Kidney tubule cell (primary cell): ENCODE measurements at places on chromosomes 4 and X.

GRCh38 chr4:152516156-152516555, 19.7 kb downstream of the FBXW7 start:
- no peak for DNase-seq

- DNase-seq = no peak
Observed at GRCh38 chr4:56665781-56666180, 15.3 kb downstream of the HOPX start.

DNA sequence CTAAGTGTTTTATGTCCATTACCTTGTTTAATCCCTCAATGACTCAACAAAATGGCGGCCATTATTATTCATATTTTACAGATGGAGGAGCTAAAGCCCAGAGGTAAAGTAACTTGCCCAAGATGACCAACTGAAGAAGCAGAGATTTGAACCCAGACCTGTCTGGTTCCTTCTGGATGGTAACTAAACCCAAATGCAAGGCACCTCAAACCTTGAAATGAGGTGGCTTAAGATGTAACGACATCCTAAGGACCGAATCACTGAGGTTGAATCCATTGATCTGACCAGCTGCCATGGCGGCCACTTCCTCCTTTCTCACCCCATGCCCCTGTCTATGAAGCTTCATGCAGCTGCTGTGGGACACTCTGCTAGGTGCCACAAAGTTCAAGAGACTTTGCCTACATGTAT, 932 bp downstream of the TLR10 start:
- no peak for DNase-seq

DNA sequence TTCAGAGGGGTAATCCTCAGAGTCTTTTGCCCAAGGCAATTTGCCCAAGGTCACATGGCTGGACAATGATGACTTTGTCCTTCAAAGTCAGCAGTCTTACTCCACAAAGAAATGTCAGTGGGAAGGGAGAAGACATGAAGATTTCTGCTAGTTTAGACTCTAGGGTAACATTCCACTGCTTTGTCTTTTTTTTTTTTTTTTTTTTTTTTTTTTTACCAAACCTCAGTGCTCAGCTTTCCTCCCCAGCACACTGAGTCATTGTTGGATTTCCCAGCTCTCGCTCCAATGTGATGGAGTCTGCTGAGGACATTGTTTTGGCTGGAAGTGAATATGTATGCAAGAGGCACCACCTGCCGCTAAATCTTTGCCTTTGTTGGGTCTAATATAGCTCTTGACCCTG, 7.2 kb upstream of the C1QTNF7 start:
- peak; percentile 28 for DNase-seq

GRCh38 chrX:111868726-111869638, 7.0 kb upstream of the TRPC5OS start:
- DNase-seq = peak; percentile 26

DNA sequence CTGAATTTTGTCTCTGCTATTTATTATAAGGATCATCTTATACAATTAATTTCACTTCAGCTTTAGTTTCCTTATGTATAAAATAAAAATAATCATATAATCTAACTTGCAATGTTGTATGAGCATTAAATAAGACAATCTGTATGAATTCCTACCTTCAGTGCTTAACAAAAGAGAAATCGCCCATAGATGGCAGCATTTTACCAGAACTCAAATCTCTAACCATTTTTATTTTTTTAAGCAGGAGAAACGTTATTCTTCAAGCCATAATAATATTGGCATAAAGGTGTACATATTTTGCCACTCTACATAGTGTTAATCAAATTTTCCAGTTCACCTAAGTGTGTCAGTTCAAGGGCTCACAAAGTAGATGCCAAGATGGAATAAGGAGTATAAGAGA, 78.8 kb downstream of the TMEM47 start:
- peak; percentile 46 for DNase-seq

- no peak for DNase-seq
Observed at GRCh38 chr4:18234108-18234507, 212.6 kb upstream of the LCORL start.

DNA sequence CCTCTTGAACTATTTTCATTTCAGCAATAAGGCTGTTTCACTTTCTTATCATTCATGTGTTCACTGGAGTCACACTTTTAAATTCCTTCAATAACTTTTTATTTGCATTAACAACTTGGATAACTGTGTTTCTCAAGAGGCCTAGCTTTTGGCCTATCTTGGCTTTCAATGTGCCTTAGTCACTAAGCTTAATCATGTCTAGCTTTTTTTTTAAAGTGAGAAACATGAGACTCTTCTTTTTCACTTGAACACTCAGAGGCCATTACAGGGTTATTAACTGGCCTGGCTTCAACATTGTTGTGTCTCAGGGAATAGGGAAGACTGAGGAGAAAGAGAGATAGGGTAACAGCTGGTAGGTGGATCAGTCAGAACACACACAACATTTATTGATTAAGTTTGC, 64.0 kb upstream of the VCX2 start:
- no peak for DNase-seq

DNA sequence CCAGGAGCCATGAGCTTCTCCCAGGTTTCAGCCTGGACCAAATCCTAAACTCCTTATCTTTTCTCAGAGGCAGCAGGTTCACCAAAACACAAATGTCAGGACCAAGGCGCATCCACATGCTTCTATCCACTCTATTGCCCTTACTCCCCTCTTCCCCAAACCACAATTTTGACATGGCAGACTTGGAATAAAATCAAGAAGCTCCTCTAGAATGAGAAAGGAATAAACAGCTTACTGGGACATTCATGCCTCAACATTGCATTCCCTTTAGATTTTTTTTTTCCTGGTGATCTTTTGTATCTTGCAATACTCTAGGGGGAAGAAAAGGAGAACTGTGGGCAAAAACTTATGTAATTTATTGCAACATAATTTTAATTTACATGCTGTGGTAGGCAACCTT, 119.1 kb downstream of the TSPAN5 start:
- no peak for DNase-seq

DNA sequence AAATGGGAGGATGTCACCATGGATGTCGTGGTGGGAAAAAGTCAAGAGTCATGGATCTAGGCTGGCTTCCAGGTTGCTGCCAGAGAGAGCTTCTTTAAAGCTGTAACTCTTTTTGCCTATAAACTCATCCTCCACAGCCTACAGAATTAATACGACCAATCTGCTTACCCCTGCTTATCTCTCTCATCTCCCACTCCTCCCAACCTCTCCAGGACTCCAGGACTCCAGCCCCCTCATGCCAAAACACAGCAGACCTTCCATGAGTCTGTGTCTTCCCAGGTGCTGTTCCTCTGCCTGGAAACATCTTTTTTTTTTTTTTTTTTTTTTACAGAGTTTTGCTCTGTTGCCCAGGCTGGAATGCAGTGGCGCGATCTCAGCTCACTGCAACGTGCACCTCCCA, 15.3 kb upstream of the SLC10A4 start:
- no peak for DNase-seq

DNA sequence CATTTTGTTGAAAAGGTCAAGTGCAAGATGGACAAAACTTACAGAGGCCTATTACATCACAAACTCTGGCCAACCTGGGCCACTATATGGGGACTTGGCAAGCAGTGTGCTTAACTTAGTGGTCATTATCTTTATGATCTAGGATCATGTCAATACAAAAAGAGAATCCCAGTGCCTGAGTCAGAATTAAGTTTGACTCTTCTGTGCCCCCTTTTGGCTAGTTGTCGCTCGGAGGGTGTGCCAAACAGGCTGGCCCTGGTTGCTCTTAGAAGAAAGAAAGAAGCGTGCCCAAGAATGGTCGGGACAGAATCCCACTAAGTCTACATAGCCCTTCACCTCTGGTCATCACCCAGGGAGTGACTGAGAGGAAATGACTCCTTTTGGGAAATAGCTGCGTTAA, 100.1 kb downstream of the EIF4E start:
- no peak for DNase-seq

- no peak for DNase-seq
Observed at GRCh38 chr4:160846121-160846520, 1317.7 kb downstream of the FSTL5 start.

- DNase-seq = no peak
Observed at GRCh38 chr4:64192731-64193412, 216.4 kb downstream of the TECRL start.

DNA sequence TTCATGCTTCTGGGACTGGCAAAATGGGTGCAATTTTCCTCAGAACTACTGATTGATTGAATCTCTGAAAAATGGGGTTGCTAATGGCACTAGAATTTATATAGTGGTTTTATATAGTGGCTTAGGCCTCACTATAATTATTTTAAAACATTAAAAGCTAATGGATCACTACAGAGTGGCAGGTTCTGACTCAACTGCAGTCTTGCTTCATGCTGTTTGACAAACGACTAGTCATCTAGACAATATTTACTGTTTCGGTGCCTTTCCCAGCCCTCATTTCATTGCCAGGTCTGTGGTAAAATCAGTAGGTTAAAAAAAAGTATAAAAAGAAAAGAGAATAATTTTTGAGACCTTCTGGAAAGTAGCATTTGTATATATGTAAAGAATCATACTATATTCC, 352.8 kb upstream of the ATOH1 start:
- DNase-seq = no peak

DNA sequence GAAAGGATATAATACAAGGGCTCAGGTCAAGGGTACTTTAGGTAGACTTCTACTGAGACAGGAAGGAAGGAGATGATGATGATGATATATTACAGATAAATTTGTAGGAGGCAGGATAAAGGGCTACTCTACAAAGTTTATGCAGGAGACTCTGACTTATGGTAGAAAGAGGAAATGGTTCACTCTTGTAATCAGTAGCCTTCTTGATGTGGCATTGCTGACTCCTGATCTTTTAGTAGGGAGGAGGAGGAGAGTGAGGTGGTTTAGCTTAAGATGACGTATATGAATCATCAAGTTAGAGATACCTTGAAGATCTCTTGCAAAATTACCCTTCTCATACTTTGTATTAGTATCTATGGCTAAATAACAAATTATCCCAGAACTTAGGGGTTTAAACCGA, 4.7 kb downstream of the BLTP1 start:
- DNase-seq = peak; percentile 7

GRCh38 chr4:138400543-138400942, 158.4 kb upstream of the SLC7A11 start:
- DNase-seq = no peak

DNA sequence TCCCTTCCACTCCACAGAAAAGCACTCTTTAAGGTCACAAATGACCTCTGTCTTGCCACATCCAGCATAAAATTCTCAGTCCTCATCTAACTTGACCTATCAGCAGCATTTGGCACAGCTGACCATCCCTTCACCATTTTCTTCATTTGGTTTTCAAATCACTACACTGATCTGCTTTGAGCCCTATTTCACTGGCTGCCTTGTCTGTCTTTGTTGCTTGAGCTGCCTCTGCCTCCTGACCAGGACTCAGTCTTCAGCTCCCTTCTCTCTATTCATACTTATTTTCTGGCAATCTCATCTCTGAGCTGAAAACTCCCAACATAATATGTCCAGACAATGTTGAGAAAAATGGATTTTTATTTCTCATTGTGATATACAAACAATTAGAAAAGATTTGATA, 27.7 kb upstream of the PDE5A start:
- DNase-seq = no peak

- DNase-seq = peak; percentile 20
Observed at GRCh38 chrX:120446498-120446897, 22.6 kb downstream of the LAMP2 start.

DNA sequence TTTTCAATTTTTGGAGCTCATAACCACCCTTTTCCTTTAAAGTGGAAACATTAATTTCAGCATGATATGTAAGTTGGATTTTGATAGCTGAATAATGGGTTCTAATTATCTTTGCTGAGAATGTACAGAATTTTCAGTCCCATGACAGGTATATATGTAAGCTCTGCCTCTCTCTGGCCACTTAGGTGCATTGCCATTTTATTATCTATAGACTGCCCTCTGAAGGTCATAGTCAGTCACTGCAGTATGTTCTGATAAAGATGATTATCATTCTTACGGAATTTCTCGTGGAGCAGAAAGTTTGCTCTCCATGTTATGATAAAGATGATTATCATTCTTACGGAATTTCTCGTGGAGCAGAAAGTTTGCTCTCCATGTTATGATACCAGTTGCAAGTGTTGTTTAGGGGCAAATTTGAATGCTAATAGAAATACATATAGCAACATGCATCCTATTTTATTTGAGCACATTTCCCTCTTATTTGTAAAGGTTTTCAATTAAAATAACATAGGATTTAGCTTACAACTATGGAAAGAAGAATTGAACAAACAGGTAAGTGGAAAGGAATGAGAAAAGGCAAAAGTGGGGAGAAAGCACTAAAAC, 10.4 kb downstream of the AFP start:
- peak; percentile 67 for DNase-seq

DNA sequence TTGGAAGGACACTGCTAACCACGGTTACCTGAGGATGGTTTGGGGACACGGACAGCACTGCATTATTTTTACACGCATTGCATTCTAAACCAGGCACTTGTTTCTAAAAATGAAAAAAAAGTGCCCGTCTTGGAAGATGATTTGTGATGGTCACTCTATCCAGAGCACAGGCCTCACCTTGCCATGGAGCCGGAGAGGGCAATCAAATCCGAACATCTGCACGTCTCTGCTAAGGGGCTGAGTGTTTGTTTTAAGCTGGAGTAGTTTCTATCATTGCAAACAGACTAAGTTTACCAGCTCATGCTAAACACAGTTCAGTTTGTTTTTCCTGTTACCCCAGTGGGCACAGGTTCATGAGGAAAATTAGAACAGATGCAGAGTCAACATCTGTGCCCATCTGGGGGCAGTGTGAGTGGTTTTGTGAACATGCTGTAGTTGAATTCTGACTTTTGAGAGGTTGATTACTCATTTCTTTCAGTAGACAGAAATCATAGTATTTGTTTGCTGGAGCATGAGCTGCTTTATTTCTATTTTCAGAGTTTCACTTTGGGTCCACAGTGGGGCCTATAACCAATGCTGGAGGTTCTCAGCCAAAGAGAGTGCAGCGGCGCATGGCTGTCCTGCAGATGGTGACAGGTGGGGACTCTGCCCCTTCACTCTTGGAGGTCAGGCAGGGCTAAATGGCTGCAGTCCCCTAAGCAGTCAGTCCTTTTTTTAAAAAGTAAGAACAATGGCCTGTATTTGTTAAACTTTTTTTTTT, 65.4 kb upstream of the ENPP6 start:
- peak; percentile 20 for DNase-seq

- DNase-seq = peak; percentile 96
Observed at GRCh38 chr4:23022032-23022431, 329.3 kb downstream of the GBA3 start.

GRCh38 chrX:47174846-47175587, 18.6 kb upstream of the UBA1 start:
- no peak for DNase-seq

- peak; percentile 78 for DNase-seq
Observed at GRCh38 chrX:118976599-118977340, 2.4 kb downstream of the LONRF3 start.

DNA sequence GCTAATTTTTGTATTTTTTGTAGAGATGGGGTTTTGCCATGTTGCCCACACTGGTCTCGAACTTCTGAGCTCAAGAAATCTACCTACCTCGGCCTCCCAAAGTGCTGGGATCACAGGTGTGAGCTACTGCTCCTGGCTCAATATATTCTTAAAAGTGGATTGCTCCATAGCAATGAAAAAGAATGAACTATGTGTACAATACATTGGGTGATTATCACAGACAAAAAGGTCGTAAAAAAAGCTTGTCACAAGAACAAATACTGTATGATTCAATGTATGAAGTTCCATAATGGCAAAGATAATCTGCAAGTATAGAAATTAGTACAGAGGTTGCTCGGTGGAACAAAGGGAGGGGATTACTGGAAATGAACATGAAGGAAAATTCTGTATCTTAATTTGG, 70.7 kb downstream of the REPS2 start:
- DNase-seq = no peak

- no peak for DNase-seq
Observed at GRCh38 chrX:38612281-38612680, 50.9 kb downstream of the TSPAN7 start.
